Mucosa of descending colon (tissue), 3 donors: ENCODE measurements at places on chromosomes 7 and 10.

DNA sequence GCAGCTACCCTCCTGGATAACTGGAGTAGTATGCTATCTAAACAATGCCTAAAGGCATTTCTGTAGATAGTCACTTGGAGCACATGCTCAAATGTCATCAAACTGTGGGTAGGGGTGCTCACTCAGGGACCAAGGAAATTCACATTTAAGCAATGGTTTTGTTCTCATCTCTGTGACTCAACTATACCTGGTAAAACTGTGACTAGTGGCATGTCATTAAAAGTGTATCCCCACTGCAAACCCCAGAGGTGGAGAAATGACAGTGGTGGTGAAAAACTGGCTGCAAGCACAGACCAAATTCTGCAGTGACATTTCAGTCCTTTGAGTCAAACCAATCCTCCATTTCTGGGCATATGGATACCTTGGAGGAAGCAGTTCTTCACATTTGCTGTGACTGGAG, 134.2 kb upstream of the EFCAB10 start:
- no peak for DNase-seq

GRCh38 chr7:27635728-27636127, 27.0 kb downstream of the HIBADH start:
- DNase-seq: no peak

DNA sequence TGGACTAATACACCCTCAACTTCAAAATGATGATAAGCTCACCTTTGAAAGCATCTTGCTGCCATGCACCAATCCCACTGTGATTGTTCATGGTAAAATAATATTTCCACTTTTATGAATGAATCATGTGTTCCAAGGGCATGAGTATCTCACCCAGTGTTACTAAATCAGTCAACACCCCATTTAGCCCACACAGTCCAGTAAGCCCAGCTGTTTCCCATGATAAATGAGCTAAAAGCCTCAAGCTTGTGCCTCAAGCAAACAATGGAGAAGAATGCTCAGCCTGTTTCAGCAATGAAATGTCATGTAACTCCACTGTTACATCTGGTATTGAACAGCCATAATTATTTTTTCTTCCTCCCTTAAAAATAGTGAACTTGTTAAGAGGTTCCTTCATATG, 442.5 kb downstream of the XPNPEP1 start:
- no peak for DNase-seq

DNA sequence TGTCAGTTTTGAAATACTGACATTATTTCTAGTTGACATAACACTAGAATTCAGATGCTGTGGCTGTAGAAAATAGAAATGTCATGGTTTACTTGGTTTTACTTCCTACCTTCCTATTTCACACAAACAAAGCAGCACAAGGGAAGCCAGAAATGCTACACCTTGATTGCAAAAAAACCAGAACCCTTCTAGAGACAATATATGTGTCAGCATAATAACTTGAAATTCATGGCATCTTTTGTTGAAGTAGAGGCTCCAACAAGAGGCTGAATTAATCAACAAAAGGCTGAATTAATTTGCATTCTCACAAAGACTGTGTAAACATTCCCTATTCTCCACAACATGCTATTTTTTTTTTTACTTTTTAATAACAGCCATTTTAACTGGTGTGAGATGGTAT, 25.2 kb downstream of the ZNF117 start:
- no peak for DNase-seq

DNA sequence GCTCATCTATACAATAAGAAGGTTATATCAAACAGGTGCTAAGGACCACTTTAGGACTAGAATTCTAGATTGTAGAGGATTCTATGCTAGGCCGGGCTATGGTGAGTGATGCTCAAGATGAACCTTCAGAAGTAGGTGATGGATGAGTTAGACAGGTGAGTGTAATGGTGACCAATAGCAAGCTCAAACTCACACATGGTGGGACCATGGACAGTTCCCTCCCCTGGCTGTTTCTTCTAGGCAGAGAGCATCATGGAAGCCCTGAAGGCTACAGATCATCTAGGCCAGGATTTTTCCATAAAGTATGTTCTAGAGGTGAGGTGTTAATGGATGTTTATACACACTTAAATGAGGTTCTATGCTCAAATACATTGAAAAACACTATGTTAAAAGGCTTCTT, 162.2 kb upstream of the WDR11 start:
- no peak for DNase-seq

DNA sequence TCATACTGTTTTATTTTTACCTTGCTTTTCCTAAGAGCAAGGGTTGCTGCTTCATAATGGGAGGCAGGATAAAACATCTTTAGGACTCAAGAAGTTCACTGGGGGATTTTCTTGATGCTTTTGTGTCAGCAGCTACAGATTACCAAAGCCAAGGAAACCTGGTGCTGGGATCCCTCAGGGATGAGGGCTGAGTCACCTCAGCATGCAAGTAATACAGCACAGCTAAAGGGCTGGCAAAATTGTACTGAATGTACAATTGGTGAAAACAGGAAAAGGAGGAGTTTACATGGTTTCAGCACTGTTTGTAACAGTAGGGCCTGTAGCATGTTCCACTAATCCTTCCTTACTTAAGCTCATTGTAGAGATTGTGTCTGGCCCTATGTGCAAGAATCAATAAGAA, 1056.8 kb downstream of the SORCS1 start:
- DNase-seq: no peak

DNA sequence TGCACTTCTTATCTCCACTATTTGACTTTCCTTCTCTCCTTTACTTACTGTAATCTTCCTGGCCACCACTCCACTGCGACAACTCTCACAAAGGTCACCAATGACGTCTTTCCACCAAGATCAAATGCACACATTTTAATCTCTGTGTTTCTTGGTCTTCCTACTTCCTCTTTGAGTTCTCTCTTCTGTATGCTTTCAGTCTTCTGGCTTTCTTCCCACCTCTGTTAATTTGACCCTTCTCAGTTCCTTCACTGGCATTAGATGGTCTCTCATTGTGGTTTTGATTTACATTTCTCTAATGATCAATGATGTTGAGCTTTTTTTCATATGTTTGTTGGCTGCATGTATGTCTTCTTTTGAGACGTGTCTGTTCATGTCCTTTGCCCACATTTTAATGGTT, 31.9 kb downstream of the FAM107B start:
- DNase-seq: peak; percentile 33

- DNase-seq: no peak
Measured at GRCh38 chr10:112395809-112396530, 22.1 kb downstream of the ACSL5 start.

DNA sequence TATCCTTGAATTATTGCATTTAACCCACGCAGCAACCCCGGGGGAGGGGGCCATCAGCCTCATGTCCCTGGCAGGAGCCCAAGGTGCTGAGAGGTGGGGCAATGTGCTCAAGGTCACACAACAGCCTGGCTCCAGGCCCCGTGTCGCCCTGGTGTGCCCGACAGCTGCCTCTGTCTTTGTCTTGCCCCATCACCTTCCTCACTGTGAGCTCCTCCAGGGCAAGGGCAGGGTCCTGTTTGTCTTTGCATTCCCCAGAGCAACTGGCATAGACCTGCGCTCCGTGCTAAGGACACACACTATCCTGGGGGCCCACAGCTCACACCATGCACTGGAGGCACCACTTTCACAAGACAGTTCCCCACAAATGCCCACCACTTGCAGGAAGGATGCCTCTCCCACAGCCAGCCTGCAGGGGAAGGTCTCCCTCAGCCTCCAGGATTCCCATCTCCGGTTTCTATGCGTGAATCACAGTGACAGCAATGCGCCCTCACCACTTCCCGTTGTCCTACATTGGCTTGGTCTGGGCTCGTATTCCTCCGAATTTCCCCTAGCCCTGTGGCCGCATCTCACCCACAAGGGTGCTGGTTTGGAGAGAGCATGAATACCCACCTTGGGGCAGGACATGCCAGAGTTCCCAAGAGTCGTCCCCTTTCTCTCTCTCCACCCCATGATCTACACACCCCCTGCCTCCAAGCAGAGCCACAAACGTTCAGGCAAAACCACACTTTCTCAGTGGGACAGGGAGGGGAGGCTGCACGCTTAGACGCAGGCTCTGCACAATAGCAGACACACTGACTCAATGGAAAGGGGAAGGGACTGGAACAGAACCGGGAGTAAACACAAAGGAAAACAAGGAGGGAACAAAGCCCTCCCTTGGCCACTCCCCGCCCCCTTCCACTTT, 10.3 kb downstream of the ITPRIP start:
- DNase-seq: no peak

DNA sequence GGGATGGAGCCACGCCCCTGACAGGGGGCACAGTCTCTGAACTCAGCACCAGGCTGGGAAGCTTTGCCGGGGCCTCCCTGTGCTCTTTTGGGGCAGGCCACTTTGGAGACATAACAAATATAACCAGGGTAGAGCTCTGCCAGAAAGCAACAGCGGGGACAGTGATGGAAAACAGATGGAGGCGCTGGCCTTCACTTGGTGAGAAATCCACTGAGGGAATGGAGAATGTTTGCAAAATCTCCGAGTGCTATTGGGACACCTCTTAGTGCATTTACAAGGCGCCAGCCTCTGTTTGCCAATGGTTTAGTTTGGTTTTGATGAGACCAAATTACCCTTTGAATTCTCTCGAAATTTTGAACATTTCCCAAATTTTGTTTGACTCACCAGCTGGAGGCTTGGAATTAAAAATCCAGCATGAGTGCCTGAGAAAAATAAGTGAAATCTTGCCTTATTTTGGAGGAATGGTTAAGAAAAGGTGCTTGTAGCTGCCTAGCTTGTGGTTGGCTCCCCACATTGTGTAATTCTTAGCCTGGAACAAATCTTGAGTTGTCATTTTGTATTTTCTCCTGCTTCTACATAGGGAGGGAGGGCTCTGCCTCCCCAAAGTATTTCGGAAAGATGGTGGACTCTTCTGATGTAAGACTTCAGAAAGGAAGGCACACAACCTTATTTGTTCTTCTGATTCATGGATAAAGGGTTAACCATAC, 980.5 kb downstream of the LRMDA start:
- DNase-seq: no peak

DNA sequence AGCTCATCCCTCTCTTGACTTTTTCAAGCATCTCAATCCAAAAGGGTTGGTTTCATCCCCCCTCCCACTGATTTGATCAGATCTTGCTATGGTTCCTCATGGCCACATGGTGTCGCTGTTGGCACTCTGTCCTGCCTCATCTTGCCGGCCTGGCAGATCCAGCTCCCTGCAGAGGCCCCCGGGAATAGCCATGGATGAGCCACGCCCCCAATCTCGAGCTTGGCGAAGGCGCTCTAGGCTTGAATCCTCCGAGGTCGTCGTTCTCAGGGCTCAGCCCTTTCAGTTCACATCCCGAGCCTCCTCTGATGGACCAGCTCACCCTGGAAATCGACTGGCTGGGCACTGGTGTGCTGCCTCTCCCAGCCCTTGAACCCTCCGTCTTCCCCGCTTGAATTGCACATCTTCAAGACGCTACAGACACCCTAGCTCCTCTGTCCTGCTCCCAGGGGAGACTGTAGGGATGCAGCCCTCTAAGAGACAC, 628.7 kb downstream of the TYW1 start:
- peak; percentile 50 for DNase-seq

GRCh38 chr7:70237831-70238575, 639.7 kb downstream of the AUTS2 start:
- no peak for DNase-seq

GRCh38 chr7:47982610-47983009, 3.2 kb upstream of the HUS1 start:
- no peak for DNase-seq

GRCh38 chr7:71384094-71384493, 252.2 kb downstream of the GALNT17 start:
- DNase-seq: no peak

DNA sequence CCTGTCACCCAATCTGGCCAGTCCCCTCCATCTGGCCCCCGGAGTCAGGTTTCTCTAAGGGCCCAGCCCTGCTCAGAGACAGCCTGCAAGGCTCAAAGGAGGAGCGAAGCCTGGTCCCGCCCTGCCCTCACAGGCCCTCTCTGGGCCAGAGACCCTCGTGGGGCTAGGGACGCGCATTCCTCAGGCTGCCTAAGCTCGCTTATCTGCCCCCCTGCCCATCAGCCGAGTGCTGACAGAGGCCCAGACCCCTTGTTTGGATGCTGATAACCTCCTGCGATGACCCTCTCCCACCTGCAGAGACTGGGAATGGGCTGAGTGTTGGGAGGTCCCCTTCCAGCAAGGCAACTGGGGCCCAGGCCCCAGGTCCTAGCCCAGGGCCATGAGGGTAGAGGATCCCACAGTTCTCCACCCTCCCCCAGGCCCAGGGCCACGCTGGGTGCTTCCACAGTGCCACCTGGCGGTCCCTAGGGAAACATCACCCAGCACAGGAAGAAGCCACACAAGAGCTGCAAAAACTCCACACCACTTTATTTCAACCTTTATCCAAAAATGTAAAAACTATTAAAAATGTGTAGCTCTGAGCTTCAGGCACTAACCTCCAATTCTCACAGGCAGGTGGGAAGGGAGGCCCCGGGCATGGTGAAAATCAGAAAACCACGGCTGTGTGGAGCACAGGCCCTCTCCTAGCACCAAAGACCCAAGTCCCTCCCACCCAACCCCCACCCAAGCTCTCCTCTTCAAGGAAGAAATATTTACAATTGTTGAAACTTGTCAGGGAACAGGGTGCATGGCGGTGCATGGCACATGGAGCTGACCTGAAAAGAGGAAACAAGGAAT, 2.2 kb downstream of the NPM3 start:
- DNase-seq: peak; percentile 68

DNA sequence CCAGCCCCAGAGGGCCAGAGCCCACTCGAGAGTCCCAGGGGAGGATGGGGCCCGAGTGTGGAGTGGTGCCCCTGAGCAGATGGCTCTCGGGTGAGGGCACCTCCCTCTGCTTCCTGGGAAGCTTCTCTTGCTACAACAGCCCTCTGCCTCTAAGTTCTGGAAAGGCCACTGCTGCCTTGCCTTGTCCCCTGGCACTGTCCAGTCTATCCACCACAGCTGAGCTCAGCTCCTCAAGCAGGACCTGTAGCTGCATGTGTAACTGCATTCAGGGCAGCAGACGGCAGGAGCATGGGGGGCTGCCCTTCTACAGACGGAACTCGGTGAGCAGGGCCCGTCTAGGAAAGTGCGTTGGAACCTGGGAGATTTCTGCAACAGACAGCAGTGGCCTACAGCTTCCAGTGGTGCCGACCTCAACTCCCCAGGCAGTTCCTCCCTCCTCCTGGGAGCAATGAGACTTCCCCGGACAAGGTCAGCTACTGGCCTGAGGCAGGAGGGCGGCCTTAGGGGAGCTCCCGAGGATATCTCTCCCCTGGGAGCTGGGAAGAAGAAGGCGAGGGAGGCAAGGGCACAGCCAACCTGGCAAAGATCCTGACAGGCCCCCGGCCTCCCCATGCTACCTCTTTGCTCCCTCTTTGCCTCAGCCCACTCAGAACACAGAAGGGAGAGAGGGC, 88.5 kb downstream of the DLG5 start:
- DNase-seq: no peak

DNA sequence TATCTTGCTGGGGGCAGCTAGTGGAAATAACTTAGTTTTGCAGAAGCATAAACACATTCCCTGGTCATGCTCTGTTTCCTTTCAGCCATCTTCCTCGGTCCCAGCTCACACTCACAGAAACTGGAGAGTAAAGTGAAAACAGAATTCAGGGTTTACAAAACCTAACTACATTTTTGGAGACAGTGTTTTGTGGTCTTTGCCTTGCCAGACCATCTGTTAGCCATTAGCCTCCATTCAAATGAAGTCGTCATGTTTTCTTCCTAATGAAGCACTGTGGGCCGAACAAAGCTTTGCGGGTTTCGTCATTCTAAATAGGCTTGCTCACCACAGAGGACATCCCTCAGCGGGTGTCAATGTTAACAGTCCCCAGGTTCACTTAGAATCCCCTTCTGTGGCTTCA, 214.6 kb upstream of the TMEM72 start:
- DNase-seq: no peak
